ENCODE measurements at places on chromosomes 5 and 9. TPM values are rescaled to one million over a fixed set of nuclear protein-coding genes. Genes with fewer than 3 reads are reported as not detected.

The RPL37 gene
- 881 TPM for polyA plus RNA-seq

The CDX1 gene
- polyA plus RNA-seq: 0.09 TPM

The MELK gene
- 56.1 TPM for polyA plus RNA-seq

The ANKRD31 gene
- polyA plus RNA-seq: 0.06 TPM

The NPM1 gene
- polyA plus RNA-seq: 4,158 TPM

The FOXD4L3 gene
- polyA plus RNA-seq: not detected

The CTXN3 gene
- polyA plus RNA-seq: not detected

The REEP2 gene
- polyA plus RNA-seq: 17.7 TPM

The CD72 gene
- 0.64 TPM for polyA plus RNA-seq

The TOR4A gene
- polyA plus RNA-seq: 11.3 TPM

The TTF1 gene
- 11.6 TPM for polyA plus RNA-seq

The CEMIP2 gene
- 38.7 TPM for polyA plus RNA-seq

The DNAJB5 gene
- 7.8 TPM for polyA plus RNA-seq

The PRELID2 gene
- 6.1 TPM for polyA plus RNA-seq

The PHF24 gene
- not detected for polyA plus RNA-seq

The PCDHB6 gene
- 0.42 TPM for polyA plus RNA-seq

The ENTREP1 gene
- polyA plus RNA-seq: 0.03 TPM

The GRK6 gene
- 15.8 TPM for polyA plus RNA-seq

The EGFLAM gene
- polyA plus RNA-seq: 20.0 TPM

The CDC14B gene
- 38.0 TPM for polyA plus RNA-seq

The PCDHB9 gene
- 0.27 TPM for polyA plus RNA-seq

The NUTM2G gene
- not detected for polyA plus RNA-seq

The SYK gene
- polyA plus RNA-seq: not detected

The N4BP3 gene
- polyA plus RNA-seq: 0.19 TPM

The F2RL1 gene
- 12.4 TPM for polyA plus RNA-seq
